ENCODE measurements at places on chromosomes 11 and 22. TPM values are rescaled to one million over a fixed set of nuclear protein-coding genes. Genes with fewer than 3 reads are reported as not detected.

Gene SLC22A6
- not detected for polyA plus RNA-seq

Gene SHANK2
- polyA plus RNA-seq, result 2.0 TPM

Gene SSH3
- 34.8 TPM for polyA plus RNA-seq

Gene SYTL2
- 3.8 TPM for polyA plus RNA-seq

Gene FAM227A
- 0.52 TPM for polyA plus RNA-seq

Gene HIPK3
- 26.3 TPM for polyA plus RNA-seq

Gene SMIM35
- polyA plus RNA-seq, result not detected

Gene TBC1D22A
- 17.0 TPM for polyA plus RNA-seq

Gene BAIAP2L2
- polyA plus RNA-seq, result 5.4 TPM

Gene CCDC157
- polyA plus RNA-seq, result 1.6 TPM

Gene PGA5
- not detected for polyA plus RNA-seq

Gene A4GALT
- 3.7 TPM for polyA plus RNA-seq

Gene SCGB1A1
- not detected for polyA plus RNA-seq

Gene SLC36A4
- polyA plus RNA-seq, result 11.1 TPM

Gene LDHAL6A
- not detected for polyA plus RNA-seq
